ENCODE measurements at places on chromosomes 5 and 9. TPM values are rescaled to one million over a fixed set of nuclear protein-coding genes. Genes with fewer than 3 reads are reported as not detected.

DNA sequence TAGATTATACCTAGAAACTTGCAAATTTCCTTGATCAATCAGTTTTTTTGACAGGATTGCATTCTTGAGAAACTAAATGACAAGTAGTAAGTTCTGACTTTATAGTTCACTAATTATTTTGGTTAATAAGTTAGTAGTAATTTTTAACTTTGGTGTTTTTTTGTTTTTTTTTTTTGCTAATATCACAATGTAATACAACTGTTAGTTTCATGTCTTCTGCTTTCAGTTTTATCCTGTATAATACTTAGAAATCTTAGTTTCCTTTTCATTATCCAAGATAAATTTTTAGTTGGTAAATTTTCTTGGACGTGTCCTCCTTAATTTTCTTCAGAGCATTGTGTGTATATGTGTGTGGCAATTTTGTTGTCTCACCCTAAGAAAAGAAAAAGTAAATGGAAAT lies 57.8 kb downstream of the CWC27 start:
- DNase-seq = no peak

GRCh38 chr9:132973713-132974112 lies 4.8 kb upstream of the GFI1B start:
- no peak for DNase-seq

GRCh38 chr9:91029650-91030361 lies 228.2 kb downstream of the SYK start:
- DNase-seq = no peak

DNA sequence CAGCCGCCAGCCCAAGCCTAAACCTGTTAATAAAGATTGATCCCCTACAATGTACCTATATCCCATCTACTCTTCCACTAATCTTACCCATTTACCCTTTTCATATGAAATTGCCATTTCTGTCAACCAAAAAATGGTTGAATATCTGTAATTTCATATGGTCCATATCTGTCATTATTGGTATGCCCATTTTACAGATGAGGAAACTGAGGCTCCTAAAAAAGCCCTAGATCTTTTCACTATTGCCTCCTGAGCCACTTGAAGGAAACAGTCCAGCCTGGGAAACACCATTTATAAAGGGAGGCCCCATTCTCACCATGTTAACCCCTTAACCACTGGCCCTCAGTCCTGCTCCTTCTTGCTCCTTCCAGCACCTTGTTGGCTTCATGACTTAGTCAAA lies 41.2 kb upstream of the SNAPC3 start:
- no peak for DNase-seq

DNA sequence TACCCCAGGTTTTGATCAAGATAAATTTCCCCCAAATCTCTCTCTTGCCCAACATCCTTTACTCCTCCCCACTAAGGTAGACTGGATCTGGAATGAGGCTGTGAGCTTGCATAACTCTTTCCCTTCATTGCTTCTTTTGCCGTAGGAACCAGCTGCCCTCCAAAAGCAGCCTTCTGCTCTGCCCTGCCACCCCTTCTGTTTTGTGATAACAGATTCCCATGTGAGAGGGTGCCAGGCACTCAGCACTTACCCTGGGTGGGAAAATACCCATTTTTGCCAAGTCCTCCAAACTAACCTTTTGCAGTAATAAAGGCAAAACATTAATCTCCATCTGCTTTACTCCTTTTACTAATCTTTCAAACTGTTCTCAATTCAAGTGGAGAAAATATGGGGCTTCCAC lies 182.6 kb downstream of the ASTN2 start:
- no peak for DNase-seq

- no peak for DNase-seq
Observed at GRCh38 chr5:33810491-33811120, 81.2 kb downstream of the ADAMTS12 start.

DNA sequence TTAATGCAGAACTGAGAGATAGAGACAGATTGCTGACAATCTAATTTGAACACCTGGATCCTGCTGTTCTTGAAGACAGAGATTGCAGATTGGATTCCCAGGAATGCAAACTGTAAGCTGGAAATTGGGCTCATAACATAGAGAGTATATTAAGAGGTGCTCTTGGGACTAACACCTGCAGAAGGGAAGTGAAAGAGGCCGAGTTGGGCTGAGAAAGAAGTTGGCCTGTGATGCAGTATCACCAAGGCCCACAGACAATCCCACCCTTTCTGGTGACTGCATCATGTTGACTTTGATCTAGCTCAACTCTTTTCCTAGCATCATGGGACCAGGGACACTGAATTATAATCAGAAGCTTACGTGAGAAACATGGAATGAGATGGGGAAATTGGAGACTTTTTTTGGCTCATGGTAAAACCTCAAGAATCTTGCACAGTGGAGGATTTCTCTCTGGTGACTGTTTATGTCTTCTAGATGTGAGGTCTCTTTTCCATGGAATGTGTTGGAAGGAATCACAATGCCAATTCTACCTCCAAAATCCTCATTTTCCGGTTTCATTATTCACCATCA lies 36.5 kb upstream of the NUDT12 start:
- no peak for DNase-seq

- DNase-seq = no peak
Observed at GRCh38 chr9:106383072-106383471, 479.9 kb upstream of the ZNF462 start.

GRCh38 chr5:15943487-15943886 lies 236.1 kb downstream of the MARCHF11 start:
- no peak for DNase-seq

DNA sequence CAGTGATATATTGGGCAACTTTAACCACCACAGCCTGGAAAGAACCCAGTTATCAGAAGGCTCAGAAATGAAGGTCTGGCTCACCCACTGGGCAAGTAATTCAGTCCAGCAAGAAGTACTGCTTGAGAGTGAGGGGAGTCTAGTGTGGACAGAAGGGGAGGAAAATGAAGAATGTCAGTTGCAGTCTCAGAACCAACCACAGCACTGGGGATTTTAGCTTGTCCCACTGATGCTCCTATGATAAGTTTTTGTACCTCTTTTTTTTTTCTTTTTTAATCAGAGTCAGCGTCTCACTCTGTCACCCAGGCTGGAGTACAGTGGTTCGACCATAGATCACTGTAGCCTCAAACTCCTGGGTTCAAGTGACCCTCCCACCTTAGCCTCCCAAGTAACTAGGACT lies 9.4 kb upstream of the CD72 start:
- no peak for DNase-seq

CBY3 gene
- total RNA-seq = not detected

KIF4B gene
- total RNA-seq = not detected

RFX3 gene
- 0.28 TPM for total RNA-seq

ASPN gene
- not detected for total RNA-seq
